Right hindlimb (tissue), 1 donor: ENCODE measurements at places on chromosomes 16 and 17.

- no peak for DNase-seq
These were observed 44.7 kb downstream of the FZD2 start for GRCh38 chr17:44601973-44602372.

- DNase-seq = no peak
These were observed 824 bp upstream of the FBXL16 start for GRCh38 chr16:706189-707061.

- no peak for DNase-seq
These were observed 11.7 kb downstream of the PPL start for GRCh38 chr16:4925293-4925607.

GRCh38 chr16:85466304-85466700 lies 146.8 kb upstream of the GSE1 start:
- DNase-seq = no peak

DNA sequence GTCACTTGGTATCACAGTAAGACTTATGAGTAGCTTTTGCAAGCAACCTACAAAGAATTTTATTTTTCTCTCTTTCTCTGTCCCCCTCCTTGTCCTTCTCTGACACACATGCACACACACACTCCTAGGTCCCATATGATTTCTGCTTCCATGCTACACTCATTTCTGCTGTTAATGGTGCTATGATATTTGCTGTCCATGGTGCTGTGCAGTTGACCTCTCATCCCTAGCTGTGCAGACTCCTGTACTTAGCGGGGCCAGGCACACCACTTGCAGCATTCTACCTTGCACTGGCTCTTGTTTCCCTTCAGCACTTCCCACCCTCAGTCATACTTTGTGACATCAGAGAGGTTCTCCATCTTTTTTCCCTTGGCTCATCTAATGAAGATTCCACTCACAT lies 158.9 kb upstream of the CNTNAP4 start:
- no peak for DNase-seq

DNA sequence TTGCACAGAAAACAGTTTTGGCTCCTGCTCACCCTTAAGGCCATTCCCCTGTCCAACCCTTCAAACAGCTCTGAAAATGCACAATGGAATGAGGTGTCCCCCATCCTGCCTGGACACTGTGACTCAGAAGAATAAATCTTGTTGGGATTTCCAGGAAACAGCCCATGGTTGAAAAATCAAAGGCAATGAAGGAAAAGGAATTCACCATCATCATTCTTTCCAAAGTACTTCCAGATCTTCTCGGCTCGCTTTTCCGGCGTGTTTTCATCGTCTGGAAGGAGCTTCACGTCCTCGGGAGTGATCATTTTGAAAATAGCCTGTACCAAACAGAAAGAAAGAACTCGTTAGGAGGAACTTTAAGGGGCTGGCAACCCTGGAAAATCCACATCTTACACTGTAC lies 4.3 kb downstream of the RCVRN start:
- DNase-seq = peak; percentile 45

DNA sequence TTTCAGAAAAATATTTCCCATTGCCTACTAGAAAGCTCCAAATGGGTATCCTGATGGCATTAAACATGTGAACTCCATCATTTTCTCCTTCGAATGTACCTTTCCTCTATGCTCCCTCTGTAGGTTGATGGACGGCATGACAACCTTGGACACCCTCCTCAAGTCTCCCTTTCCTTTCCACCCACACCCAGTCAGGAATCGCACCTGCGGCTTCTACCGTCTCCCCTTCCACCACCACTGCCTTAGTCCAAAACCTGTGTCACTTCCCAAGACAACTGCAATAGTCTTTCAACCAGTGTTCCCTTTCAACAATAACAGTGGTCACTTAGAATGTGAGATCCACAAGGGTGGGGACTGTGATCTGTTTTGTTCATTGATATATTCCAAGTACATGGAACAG lies 233.1 kb upstream of the AXIN2 start:
- DNase-seq = no peak

GRCh38 chr16:49439676-49440075 lies 66.1 kb downstream of the C16orf78 start:
- peak; percentile 11 for DNase-seq

DNA sequence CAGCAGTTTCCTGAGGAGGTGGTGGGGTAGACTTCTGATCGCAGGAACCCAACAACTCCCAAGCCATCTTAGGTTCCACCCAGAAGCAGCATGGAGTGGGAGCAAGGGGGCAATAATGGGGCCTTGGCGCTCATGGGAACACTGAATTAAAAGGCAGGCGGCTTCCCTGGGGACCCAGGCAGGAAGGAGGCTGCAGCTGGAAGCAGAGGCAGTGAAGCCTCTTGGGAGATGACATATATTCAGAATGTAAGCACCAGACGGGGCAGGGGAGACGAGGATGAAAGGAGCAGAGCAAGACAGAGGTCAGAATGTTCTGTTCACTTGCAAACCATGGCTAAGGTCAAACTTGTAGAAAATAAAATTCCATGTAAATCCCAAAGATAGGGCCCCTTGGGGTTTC lies 2.9 kb downstream of the HIGD1B start:
- no peak for DNase-seq

- DNase-seq = no peak
These were observed 8.2 kb downstream of the PSMD7 start for GRCh38 chr16:74304835-74305176.

DNA sequence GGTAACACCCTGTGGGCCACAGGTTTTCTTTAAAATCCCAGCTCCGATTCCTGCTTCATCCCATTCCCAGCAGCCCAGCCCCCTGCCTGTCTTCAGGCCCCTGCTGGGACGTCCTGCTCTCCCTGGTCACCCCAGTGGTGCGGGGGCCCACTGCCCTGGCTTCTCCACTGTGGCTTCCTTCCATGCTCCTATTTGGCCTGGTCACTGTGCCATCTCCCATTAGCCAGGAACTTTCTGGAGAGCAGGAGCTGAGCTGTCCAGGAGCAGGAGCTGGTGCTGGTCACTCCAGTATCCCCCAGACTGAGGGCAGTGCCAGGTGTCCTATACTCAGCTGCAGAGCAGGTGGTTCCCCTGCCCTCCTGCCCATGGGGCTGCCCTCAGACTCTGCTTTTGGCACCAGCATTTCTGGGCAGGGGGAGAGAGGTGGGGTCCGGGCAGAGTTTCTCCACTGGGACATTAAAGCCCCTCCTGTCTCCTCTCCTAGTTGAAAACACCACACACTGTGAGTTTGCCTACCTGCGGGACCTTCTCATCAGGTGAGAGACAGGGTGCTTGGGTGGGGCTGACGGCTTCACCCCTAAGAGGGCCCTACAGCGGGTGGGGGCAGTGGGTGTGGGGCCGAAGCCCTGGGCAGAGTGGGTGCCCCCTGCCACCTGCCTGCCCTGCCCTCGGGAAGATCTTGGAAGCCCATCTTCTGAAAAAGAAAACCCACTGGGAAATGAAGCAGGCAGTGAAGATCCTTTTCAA lies 356.2 kb downstream of the SEC14L1 start:
- DNase-seq = peak; percentile 17

DNA sequence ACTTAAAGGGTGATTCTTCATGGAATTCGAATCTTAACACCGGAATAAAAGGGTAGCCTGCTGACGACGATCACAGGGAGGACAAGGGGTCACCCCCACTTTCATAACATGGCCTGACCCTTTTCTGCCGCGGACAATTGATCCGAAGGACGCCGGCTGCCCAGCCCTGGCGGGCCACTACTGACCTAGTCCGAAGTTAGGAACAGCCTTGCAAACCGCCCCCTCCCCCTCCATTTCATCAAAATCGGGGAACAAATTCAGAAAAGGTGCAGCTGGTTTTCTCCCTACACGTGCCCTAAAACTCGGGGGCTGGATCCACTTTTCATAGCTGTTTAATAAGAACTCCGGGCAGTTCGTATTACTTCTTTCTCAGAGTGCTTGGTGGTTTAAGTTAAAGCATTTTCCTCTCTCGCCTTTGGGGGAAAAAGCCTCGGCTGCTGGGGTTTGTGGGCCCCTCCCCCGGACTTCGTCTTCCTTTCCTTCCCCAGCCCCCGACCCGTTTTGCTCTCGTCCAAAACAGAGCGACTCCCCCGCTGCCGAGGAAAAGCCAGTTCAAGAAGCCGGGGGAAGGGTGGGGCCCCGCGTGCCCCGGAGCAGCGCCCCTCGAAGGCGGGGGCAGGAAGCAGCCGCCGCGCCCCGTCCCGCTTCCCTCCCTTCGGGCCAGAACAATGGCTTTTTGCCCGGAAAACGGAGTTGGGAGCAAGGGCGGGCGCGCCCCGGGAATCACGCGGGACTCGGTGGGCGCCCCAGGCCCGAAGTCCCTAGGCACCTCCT lies 641 bp upstream of the CBX2 start:
- DNase-seq = peak; percentile 84

GRCh38 chr16:17780181-17780580 lies 309.4 kb upstream of the XYLT1 start:
- DNase-seq = no peak

- DNase-seq = no peak
These were observed 71.5 kb upstream of the DHX40 start for GRCh38 chr17:59493867-59494266.

GRCh38 chr17:4771519-4772234 lies at the start of gene TM4SF5:
Gene TM4SF5 (plus strand): TSS chr17:4771886. CDS start chr17:4771923, 37 bp downstream.
- no peak for DNase-seq

GRCh38 chr17:10844621-10845387 lies 6.9 kb upstream of the PIRT start:
- peak; percentile 76 for DNase-seq

DNA sequence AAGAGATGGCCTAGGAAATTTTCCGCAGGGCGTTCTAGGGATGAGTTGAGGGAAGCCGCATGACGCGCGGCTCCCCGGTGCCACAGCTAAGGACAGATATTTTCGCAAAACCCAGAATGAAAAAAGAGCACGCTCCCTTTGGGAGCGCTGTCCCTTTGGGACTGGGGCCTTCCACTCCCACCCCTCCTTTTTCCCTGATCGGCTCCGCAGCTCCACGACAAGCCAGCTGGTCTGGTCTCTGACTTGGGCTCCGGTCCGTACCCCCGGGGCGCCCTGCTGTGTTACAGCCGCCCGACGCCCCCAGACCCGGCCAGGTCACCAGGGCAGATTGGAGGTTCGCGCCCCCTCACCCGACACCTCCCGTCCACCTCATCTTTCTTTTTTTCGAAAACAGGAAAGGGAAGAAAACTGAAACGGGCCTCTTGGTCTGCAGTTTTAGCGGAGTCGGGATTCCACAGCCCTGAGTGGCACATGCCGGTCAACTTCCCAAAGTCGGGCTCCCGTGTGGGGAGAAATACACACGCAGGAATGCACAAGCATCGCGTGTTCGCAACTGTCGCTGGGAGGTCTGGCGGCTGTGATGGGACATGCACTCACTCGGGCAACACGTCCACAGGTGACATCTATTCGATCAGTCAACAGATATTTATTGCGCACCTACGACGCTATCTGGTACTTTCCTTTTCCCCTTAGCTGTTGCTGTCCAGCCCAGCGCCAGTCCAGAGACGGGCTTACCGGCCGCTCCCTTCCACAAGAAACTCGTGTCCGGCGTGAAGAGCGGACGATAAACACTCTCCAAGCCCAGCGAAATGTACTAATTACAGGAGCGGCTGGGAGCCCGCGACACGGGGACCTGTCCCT lies 3.9 kb upstream of the SOX9 start:
- DNase-seq = peak; percentile 44

DNA sequence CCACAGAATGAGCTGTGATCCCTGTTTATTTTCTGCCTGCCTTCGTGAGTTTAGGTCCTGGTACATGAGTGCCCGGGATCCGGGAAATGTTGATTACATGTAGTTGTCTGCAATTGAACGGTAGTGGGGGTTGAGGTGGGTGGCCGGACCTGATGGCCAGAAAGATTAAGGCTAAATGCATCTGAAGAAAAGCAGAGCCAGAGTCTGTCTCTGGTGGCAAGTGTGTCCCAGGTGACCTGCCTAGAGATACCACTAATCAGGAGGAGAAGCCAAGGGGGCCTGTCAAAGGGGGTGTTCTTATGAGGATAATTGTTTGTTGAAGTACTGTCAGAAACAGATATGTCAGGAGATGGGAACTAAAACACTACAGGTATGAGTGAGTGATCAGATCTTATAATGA lies 154.0 kb upstream of the ASIC2 start:
- no peak for DNase-seq

GRCh38 chr16:24850289-24850938 lies 4.7 kb downstream of the SLC5A11 start:
- no peak for DNase-seq

DNA sequence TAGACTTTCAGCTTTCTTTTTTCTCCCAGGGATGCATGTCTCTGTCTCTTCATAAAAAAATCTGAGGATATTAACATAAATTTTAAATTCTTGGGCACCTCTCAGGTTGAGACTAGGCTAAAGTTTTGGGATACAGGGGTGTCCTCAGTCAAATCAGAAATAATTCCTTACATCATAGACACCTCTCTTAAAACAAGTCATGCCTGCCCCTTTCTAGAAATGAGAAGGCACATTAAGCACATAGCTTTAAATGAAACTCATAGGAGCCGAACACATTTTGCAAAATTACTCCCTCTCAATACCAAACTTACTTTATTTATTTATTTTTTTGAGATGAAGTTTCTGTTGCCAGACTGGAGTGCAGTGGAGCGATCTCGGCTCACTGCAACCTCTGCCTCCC lies 67.3 kb upstream of the BCAR1 start:
- no peak for DNase-seq

DNA sequence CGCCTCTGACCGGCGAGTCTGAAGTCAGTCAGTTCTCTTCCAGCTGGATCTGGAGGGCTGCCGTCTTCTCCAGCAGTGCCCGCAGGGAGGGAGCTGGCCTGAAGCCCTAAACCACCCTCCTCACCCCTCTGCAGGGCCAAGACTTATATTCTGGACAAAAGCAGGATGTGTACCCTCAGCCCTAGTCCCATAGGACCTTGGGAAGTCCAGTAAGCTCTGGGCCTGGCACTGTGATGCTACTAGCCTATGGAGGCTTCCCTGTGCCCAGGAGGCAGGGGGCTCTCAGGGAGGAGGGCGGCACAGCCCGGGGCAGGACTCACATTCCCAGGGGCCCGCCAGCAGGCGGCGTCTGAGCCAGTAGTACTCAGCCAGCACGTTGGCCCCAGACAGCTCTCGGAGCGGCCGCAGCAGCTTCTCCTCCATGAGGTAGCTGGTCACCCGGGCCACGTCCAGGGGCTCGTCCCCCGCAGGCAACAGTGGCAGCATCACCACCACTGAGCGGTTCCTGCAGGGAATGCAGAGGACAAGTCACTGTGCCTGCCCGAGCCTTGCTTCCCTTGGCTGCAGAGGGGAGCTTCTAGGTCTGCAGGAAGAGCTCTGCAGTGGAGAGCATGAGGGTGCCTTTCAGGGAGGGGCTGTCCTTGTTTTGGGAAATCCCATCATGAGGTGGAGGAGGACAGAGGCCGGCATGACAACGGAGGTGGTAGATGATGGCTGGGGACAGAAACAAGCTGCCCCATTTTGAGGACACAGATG lies 41.7 kb downstream of the RMI2 start:
- DNase-seq = no peak
